Suppressor macrophage treated with lipopolysaccharide for 1 hour (primary cell): ENCODE measurements at places on chromosomes 1 and 21.

DNA sequence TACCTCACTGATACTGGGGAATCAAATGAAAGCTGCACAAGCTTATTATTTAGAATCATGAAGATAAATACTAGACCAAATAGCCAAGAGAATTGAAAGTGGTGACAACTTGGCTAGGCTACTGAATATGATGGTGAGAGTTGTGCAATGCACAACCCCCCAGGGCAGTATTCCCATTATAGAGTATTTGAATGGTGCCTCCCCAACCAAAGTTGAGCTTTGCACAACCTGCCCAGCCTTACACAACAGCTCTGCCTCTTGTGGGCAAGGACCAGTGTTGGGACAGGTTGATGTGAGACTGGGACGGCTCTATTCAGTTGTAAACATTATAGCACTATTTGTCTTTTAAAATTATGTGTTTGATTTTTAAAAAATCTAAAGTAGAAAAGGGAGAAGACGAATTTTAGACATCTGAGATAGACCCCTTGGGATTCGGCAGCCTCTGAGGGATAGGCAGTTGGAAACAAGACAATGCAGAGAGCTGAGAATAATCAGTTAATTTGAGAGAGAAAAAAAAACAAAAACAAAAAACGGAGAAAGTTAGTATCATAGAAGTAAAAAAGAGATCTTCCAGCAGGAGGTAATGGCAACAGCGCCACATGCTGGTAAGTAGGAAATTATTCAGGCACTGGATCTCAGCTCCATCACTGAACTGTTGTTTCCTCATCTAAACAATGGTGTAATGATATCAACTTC, 91.0 kb upstream of the KCNA3 start:
- DNase-seq: peak; percentile 80

- DNase-seq: no peak
Measured at GRCh38 chr1:174923820-174924219, 75.9 kb upstream of the CACYBP start.

GRCh38 chr1:6331543-6332273, 61.9 kb downstream of the ACOT7 start:
- no peak for DNase-seq

- peak; percentile 75 for DNase-seq
Measured at GRCh38 chr1:205430696-205431305, 8.9 kb upstream of the LEMD1 start.

DNA sequence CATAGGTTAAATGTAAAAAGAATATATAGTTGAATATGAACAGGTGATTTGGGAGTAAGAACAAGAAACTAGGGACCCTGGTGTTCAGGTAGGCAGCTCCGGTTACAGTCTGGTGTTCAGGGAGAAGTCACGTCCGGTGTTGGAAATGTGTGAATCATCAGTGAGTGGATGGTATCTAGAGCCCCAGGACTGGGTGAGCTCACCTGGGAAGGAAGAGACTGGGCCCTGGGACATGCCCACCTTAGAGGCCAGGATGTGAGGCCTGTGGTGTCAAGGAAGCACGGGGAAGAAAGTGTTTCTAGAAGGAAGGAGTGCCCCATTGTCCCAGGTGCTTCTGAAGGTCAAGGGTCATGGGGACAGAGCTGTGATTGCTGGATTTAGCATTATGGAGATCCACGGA, 1.5 kb upstream of the GJB3 start:
- no peak for DNase-seq

DNA sequence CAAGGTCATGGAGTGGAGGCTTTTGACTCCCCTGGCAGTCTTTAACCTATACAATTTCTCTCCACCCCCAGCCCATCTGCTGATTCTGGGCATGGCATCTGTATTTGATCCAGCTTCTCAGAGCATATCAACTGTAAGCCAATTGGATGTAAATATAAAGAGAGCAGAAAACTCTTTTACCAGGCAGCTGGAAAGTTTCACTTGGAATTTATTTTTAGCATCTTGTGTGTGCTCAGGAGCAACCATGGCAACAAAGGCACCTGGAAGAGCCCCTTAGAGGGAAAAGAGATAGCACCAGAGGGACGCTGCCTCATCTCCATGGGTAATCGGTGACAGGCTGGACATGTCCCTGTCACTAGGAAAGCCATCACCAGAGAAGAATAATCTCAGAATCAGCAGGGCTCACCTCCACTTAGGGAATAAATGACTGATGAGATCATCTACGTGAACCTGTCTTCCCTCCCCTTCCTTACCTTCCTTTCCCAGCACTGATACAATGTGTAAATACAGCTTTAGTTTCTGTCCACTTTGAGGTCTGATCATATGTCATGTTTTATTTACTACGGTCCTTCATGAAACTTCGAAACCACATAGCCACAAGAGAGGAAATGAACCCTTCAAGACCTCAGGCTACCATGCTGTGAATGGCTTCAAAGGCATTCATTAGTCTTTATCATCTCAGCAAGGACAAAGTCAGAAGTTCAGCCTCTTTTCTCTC, 25.3 kb upstream of the SIPA1L2 start:
- no peak for DNase-seq

DNA sequence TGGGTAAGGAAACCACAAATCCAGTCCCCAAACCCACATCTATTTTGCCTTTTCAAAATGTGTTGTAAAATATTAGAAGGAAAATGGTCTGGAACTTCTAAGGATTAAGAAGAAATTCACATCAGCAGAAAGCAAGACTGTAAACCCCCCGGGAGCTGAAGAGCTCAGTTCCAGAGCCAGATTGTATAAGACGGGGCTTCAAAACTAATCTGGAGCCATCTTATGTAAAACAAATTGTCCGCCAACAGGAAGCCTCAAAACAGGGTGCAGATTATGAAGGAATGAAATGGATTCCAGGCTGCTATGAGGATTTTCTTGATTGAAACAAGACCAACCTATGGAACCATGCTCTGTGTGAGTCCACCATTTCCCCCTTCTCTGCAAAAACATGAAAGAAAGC, 25.1 kb upstream of the HUNK start:
- no peak for DNase-seq

DNA sequence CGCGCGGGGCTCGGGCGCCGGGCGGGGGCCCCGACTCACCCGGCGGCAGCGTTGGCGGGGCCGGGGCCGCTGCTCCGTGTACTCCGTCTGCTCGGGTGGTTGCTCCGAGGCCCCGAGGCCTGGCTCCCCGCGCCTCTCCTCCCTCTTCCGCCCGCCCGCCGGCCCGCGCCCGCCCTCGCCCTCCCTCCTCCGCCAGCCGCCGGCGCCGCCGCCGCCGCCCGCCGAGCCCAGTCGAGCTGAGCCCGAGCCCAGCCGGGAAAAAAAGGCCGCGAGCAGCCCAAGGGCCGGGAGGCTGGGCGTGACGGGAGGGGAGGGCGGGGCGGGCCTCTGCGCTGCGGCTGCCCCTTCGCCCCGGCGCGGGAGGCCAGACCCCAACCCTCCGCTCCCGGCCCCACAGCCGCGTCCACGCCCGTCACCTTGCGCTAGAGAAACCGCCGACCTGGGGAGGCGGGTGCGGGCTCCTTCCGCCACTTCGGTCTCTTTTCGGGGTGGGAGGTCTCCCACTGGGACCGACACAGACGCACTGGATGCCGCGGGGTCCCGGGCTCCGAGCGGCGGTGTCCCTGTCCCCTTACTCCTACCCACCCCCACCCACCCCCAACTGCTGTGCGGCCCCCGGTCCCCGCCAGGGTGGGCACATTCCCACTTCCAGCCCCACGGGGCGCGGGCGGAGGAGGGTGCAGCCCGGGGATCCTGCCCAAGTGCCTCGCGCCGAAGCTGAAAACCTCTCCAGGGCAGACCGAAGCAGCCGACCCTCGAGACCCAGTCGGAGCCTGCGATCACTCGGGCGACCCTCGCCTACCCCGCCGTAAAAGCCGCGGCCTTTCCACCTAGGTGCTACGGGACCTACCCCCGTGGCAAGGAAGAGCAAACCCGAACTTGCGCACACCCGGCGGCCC, at the start of gene CERS2:
CERS2 (minus strand) TSS at position 256 of the 899 bp plus-strand sequence. CDS start 5,745 bp downstream, outside the sequence.
- DNase-seq: peak; percentile 91

DNA sequence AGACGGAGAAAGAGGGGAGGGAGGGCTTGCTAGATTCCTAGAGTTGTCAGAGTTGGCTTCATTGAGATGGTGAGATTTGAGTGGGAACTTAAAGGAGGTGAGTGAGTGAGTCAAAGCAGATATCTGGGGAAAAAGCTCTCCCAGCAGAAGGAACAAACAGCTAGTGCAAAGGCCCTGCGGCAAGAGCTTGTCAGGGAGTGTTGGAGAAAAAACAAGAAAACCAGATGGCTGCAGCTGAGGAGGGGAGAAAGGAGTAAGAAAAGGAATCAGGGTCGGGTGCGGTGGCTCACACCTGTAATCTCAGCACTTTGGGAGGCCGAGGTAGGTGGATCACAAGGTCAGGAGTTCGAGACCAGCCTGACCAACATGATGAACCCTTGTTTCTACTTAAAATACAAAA, 40.3 kb upstream of the SPOCD1 start:
- no peak for DNase-seq

GRCh38 chr1:245465666-245466065, 310.9 kb downstream of the KIF26B start:
- DNase-seq: no peak

DNA sequence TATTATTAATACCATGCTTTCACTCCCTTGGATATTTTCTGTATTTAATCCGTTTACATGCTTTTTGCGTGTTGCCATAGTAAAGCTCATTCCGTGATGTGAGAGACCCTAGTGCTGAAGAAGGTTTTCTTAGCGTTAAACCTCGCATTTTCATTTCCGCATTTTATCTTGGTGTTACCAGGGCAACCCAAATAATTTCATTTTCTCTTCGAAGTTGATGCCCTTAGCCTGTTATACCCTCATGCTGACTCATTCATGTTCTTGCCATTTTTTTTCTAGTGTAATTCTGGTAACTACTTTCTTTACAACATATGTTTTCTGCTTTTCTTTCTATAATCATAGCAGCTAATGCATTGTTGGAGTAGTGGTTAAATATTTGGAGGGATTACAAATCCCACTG, 37.2 kb downstream of the LRRC8C start:
- peak; percentile 76 for DNase-seq

GRCh38 chr1:228379666-228380065, 27.0 kb downstream of the TRIM11 start:
- no peak for DNase-seq

GRCh38 chr1:9071554-9072235, 2.3 kb upstream of the SLC2A5 start:
- DNase-seq: no peak

- peak; percentile 70 for DNase-seq
Measured at GRCh38 chr1:152347116-152347728, 12.6 kb downstream of the FLG2 start.

- DNase-seq: no peak
Measured at GRCh38 chr1:240178366-240178765, 86.7 kb downstream of the FMN2 start.
